ENCODE measurements at places on chromosomes 3 and 15.
A peak's percentile ranks its signal among the peaks of the same experiment; 100 is the strongest.

- DNase-seq = no peak
These were observed 5.6 kb downstream of the HLTF start for GRCh38 chr3:149080699-149081091.

GRCh38 chr3:127254033-127254644 is 33.7 kb downstream of the PRR20G start:
- DNase-seq = no peak

GRCh38 chr3:30597131-30597768 is 9.2 kb upstream of the TGFBR2 start:
- peak; percentile 93 for DNase-seq

GRCh38 chr15:33492434-33493052 is 181.8 kb downstream of the RYR3 start:
- no peak for DNase-seq

GRCh38 chr15:44009038-44009437 is 182.2 kb downstream of the WDR76 start:
- DNase-seq = peak; percentile 74

- DNase-seq = no peak
These were observed 121.2 kb upstream of the HES1 start for GRCh38 chr3:194014756-194015155.

- DNase-seq = no peak
These were observed 17.1 kb upstream of the RFC4 start for GRCh38 chr3:186823386-186823785.

- no peak for DNase-seq
These were observed 35.0 kb downstream of the ACAP2 start for GRCh38 chr3:195407531-195408409.

DNA sequence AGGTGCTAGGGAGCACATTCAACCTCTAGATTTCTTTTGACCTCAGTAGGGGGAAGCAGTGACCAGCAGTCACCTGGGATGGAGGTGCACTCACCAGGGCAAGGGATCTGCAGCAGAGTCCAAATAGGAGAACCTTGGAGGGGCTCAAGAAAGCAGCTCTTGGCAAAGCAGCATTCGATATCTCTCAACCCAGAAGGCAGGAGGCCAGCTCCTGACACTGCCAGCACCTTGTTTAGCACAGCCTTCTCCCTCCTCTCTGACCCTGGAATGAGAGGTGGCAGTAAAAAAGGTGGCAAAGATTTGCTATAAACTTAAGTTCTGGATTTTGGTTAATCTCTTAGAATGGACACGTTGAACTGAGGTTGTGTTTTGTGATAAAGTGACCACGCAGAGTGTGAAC is 107.9 kb downstream of the AQP9 start:
- no peak for DNase-seq

GRCh38 chr3:173403376-173403775 is 5.8 kb downstream of the NLGN1 start:
- DNase-seq = no peak

DNA sequence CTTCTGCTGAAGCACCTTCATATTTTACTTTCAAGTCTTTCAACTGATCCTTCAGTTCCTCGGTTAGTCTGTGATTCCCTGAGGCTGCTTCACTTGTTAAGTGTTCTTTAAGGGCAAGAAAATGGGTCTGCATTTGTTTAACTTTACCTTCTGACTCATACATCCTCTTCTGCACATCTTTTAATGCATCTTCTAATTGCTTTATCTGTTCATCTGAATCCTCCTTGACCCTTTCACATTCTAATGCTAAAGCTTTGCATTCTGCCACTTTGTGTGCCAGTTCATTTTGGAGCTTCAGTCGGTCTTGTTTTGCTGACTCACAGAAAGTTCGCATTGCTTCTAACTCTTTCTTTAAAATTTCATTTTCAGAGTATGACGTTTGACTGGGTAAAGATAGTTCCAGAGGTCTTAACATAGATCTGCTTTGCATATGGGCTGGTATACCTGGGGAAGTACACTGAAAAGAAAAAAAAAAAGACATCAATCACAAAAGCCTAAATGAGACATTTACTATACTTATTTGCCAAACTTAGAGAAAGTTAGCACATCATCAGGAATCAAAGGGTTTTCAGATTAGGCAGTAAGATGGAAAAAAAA is 94.3 kb downstream of the UACA start:
- DNase-seq = no peak

GRCh38 chr15:22808240-22808639 is 21.8 kb downstream of the NIPA1 start:
- DNase-seq = no peak

DNA sequence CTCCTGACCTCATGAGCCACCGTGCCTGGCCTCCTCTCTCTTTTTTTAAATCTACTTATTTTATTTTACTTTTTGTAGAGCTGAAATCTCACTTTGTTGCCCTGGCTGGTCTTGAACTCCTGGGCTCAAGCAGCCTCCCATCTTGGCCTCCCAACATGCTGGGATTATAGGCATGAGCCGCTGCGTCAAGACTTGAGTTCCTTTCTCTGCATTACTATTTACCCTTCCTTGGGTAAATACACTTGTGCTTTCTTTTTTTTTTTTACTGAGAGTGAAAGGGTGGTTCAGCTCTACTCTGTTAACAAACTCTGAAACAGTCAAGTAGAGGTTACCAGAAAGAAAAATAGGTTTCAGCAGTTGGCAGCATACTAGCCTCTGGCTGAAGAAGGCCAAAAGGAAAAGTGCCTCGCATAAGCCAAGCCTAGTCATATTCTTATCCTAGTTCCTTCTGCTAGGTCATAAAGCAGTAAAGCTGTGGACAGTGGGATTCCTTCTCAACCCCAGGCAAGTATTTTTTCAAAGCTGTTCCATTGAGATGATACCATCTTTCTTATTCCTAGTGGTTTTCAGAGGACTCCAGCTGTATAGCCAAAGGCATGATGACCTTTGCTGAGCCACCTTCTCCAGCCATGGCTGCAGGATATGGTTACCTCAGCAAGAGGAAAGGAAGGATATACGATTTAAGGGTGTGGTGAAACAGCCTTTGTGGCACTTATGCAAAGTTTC is 135.1 kb downstream of the RBPMS2 start:
- DNase-seq = no peak

GRCh38 chr3:118736107-118736506 is 298.5 kb downstream of the IGSF11 start:
- no peak for DNase-seq

GRCh38 chr3:115401851-115402501 is 221.3 kb upstream of the GAP43 start:
- DNase-seq = peak; percentile 1

GRCh38 chr3:179391906-179392305 is 44.4 kb downstream of the MFN1 start:
- DNase-seq = no peak

DNA sequence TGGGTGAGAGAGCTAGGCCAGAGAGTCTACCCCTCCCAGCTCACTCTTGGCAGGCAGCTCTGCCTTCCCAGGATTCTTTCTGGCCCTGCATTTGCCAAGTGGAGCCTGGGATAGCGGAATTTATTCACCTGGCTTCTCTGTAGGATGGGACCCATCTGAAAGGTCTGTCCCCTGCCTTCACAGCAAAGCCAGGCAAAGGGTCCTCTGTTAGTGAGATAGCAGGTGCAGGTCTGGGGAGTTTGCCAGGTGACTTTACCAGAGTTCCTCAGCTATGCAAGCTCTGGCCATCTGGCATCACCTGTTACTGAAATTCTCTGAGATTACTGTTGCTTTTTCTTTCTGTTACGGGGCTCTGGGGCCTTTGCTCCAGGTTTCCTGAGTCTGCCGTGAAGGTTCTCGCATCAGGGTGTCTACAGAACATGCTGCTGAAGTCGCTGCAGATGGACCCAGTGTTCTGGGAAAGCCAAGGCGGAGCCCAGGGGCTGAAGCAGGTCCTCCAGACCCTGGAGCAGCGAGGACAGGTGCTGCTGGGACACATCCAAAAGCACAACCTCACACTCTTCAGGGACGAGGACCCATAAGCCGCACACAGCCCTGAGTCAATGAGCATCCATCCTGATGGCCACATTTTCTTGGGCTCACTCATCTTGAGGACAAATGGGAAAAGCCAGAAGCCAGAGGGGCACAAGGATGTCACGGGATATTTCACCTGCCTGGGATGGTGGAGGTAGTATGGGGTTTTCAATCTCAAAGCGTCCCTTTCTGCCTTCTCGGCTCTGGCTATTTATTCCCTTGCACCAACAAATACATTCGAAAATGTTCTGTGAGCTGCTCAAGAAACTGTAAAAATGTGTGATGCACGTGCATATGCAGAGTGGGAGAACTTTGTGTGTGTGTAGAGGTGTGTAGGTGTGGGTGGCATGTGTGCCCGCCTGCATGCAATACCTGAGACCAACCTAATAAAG is 49.8 kb downstream of the POMGNT2 start:
- no peak for DNase-seq

DNA sequence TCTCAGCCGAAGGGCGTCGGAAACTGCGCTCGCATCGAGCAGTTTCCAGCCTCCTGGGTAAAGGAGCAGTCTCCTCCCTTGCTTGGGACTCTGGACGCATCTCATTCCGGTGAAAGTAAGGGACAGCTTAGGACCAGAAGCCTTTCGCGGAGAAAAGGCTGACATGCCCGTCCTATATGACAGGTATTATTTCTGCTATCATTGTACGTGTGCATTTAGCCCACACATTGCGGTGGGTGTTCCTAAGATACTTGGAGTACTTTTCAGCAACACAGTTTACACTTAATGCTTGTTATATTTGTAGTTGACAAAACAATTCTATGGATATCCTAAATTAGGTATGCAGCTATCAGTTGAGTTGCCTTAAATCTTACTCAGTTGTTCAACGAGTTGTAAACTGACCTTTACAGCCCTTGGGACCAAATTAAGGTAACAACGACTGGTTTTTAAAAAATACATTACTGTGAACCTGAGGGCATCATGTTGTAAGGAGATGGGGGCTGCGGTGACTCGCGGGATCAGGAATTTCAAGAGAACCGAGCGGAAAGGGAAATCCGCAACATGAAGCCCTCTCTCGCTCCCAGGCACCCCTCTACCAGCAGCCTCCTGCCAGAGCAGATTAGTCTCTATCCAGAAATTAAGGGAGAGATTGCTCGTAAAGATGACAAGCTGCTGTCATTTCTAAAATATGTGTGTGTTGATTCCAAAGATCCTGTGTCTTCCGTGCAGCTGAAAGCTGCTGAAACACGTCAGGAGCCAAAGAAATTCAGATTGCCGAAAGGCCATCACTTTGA is 632 bp upstream of the COPS2 start:
- peak; percentile 28 for DNase-seq

DNA sequence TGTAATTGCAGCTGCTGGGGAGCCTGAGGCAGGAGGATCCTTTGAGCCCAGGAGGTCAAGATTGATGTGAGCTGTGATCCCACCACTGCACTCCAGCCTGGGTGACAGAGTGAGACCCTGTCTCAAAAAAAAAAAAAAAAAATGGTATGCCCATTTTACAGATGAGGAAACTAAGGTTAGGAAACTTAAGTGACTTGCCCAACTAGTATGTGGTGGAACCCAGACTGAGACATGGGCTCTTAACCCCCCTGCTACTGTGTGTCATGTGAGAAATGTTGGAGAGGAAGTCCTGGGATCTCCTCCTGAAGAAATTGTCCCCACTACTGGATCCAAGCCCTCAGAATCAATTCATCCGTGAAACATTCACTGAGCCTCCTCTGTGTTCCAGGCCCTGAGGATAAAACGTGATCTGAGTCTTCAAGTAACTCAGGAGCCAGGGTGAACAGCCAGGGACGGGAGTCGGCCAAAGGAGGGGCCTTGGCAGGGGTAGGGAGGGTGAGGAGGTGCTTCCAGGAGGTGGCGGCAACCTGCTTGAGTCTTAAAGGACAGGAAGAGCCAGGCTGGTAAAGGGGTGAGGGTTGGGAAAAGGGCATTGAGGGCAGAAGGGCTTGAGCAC is 19.6 kb upstream of the RNU6-1 start:
- no peak for DNase-seq

All from LoVo (cell line).